ENCODE measurements at places on chromosomes 6 and 20.

GRCh38 chr6:25286891-25287290, 7.7 kb downstream of the CARMIL1 start:
- DNase-seq, result no peak

DNA sequence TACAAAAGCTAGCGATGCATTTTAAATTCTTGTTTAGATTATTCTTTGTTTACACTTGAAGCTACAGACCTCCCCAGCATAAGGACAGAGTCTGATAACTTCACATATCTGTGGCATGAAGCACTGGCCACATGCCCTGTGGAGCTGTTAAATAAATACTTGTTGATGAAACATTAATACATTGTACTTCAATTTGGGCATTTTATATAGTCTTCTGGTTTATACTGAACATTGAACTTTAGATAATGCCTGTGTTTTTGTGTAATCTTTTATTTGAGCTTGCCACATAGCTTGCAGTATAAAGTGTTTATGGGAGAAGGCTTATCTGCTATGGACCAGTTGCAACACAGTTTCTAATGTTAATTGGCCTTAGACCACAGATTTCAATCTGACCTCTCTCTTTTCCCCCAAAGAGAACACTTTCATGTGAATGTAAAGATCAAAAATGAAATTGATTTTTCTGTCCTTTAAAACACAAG, 48.2 kb downstream of the FRK start:
- no peak for DNase-seq

DNA sequence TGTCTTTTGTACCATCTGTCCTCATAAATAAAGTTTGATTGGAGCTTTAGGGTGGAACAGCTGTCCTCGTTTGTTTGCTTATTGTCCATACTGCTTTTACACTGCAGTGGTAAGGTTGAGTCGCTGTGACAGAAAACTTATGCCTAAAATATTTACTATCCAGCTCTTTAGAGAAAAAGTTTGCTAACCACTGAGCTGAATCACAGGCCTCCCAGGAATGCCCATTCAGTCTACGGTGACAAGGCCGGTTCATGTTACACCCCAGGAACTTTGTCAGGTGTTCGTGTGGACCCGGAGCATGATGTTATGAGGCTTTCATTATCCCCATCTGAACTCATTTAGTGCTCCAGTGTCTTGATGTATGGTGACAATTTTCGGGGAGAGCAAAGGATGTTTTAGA, 401.1 kb downstream of the SAMD5 start:
- DNase-seq, result no peak

DNA sequence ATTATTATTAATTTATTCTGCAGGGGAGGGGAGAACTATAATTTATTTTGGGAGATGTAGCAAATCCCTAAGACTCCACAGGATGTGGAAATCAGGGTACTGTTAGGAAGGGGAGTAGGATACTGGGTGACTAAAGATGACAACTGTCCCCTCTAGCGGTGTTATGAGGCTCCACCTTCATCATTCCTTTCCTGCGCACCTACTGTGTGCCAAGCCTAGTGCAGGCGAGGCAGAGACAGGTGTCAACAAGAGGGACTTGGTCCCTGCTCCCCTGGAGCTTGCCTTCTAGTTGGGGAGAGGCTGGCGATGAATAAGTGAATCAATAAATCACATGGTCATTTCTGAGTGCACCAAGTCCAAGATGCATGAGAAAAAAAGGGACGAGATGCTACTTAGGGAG, 65.5 kb downstream of the STK35 start:
- no peak for DNase-seq

DNA sequence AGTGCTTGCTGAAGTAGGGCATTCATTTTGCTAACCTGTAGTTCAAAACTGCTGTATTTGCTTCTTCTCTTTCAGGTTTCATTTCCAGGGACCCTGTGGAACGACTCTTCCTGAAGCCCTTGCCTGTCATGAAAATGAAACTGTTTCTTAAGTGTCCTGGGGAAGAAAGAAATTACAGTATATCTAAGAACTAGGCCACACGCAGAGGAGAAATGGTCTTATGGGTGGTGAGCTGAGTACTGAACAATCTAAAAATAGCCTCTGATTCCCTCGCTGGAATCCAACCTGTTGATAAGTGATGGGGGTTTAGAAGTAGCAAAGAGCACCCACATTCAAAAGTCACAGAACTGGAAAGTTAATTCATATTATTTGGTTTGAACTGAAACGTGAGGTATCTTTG, 3.4 kb upstream of the NOL7 start:
- DNase-seq, result no peak

- DNase-seq, result no peak
Observed at GRCh38 chr6:125839471-125839870, 48.7 kb downstream of the NCOA7 start.

- no peak for DNase-seq
Observed at GRCh38 chr6:170028629-170029345, 262.1 kb downstream of the DLL1 start.

GRCh38 chr20:1833728-1834726, 61.2 kb upstream of the SIRPA start:
- DNase-seq, result no peak

DNA sequence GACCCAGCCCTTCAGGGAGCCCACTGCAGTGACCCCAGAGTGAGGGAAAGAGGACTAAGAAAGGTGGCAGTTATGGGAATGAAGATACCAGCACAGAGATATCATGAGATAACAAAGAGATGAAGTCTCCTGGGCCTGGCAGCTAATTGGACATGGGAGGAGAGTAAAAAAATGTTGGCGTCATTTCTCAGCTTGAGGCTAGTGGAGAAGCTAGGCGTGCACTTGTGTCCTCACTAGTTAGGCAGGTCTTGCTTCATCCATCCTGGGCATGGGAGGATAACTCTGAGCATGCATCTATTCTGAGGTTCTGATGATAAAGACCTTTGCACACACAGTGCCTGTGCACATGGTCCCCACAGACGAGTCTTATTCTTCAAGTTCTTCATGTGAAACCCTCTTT, 4.1 kb upstream of the GFOD1 start:
- no peak for DNase-seq

DNA sequence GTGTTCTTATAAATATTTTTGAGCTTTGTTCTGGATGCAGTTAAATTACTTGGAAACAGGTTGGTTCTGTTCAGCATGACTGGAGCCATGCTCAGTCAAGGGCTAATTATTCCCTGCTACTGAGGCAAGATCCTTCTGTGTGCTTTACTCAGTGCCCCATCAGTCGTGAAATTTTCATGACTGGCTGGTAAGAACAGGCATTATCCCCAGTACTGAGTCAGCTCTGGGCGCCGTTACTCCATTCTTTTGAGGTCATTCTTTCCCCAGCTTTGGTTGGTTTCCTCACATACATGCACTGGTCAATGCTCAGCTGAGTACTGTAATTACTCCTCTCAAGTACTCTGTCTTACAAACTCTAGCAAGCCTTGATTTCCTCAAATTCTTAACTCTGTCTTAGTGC, 71.3 kb downstream of the CDKAL1 start:
- DNase-seq, result no peak

DNA sequence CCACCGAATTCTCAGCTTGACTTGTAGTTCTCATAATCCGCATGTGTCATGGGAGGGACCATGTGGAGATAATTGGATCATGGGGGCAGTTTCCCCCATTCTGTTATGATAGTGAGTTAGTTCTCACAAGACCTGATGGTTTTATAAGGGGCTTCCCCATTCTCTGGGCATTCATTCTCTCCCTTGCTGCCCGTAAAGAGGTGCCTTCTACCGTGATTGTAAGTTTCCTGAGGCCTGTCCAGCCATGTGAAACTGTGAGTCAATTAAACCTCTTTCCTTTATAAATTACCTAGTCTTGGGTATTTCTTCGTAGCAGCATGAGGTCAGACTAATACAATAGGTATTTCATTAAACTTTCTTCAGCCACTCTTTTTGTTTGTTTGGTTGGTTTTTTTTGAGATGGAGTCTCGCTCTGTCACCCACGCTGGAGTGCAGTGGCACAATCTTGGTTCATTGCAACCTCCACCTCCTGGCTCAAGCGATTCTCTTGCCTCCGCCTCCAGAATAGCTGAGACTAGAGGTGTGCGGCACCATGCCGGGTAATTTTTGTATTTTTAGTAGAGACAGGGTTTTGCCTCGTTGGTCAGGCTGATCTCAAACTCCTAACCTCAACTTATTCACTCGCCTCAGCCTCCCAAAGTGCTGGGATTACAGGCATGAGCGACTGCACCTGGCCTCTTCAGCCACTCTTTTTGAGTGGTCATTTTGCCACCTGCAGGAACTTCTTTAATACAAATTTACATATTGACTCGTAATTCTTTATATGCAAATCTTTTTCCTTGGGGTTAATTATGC, 36.3 kb downstream of the GSTA2 start:
- DNase-seq, result no peak

DNA sequence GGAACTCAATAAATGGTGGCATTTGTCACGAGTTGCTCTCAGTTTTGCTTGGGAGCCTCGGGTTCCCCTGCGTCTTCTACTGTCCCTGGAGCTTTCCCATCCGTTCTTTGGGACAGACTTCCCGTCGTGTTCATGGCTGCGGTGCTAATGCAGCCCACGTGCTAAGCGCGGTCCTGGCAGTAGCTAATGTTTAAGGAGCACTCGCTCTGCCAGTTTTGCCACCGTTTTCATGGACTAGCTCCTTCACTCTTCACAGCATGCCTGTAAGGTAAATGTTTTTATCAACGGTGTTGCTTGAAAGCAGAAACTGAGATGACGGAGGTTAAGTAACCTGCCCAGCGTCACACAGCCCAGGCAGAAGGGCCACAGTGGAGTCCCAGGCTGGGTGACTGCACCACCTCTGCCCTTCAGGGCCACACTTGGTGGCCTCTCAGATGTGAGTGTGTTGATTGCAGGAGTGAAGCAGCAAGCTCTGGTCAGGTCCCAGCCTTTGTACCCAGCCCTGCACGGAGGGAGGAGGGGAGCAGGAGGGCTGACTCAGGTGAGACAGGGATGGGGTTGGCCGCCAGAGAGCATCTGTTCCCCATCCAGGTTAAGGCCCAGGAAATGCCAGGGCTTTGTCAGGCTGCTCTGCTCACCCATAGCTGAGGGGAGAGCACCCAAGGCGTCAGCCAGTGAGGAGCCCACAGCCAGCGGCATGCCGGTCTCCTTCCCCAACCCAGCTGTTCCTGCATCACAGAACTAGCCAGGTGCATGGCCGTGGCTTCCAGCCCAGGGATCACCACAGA, 181.8 kb downstream of the ZMYND8 start:
- no peak for DNase-seq

GRCh38 chr20:23078351-23079015, 7.6 kb downstream of the CD93 start:
- no peak for DNase-seq

DNA sequence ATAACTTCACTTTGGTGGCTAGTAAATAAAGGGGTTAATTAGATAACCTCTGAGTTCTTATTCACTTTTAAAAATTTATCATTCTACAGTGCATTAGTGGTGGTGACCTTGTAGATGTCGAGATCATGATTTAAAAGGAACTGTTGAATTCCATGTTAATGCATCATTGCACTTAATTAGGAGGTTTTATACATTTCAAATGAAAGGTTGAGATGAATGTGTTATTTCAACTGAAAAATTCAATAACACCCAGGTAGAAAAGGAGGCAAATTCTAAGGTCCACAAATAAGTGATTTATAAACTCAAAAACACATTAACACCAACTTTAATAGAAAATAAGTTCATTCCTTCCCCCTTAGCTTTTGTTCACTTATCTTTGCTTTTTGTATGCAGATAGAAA, 58.3 kb upstream of the TMEM170B start:
- no peak for DNase-seq

DNA sequence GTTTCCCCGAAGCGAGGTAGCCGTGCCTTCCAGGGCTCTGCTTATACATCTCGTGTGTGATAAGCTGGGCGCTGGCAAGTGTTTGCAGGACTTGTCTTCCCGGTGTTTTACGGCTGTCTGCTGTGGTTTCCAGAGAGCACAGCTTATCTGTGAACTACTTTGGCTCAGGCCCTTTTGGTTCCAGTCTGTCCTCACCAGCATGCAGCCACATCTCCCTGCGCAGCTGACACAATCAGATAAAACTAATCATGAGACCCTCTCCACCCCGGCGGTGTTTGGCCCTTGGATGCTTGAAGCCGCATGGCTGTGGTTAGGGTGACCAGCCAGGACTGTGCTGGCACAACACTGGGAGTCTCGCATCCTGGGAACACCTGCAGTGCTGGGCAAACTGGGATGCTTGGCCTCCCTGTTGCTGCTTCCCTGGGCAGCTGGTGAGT, 241.8 kb upstream of the FOXQ1 start:
- DNase-seq, result no peak

DNA sequence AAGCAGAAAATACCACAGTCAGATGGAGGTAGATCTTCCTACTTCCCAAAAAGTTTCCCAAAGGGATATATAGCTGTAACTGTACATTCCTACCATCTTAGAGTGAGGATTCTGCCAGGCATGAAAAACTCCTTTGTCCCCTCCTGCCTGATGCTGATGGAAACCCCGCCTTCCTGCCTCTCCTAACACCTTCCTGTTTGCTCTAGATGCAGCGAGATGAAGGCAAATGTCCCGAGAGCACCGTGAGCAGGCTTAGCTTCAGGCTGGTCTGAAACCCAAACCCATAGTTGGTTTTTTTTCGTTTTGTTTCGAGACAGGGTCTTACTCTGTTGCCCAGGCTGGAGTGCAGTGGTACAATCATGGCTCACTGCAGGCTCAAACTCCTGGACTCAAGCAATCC, 55.6 kb downstream of the MYB start:
- DNase-seq, result no peak

DNA sequence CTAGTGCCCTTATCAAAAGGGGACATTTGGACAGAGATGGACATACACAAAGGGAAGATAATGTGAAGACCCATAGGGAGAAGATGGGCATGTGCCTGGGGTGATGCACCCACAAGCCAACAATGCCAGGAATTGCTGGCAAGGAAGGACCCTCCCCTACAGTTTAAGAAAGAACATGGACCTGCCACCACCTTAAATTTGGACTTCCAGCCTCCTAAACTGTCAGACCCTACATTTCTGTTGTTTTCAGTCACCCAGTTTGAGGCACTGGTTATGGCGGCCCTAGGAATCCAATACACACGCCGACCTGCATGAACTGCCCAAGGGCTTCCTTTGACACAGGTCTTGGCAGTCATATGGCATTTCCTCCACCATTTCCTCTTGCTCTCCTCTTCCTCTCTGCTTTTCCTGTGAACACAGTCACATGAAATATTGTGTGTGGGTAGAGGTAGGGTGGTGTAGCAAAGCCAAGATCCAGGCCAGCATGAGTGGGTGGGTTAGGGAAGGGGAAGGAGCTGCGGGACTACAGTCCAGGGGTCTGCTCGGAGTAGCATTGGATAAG, 115.6 kb downstream of the ZDHHC14 start:
- no peak for DNase-seq

GRCh38 chr6:46590765-46591164, 61.9 kb downstream of the CYP39A1 start:
- no peak for DNase-seq

GRCh38 chr6:84808491-84809061, 44.2 kb upstream of the TBX18 start:
- DNase-seq, result no peak

GRCh38 chr20:26209171-26209941, 512.7 kb upstream of the ZNF337 start:
- no peak for DNase-seq
